T-cell (primary cell): ENCODE measurements at places on chromosomes 3 and 15.

- peaks cover 10% of the 10 kb centered on the region for H3K27me3 ChIP-seq
- no peak for DNase-seq
- no peak overlapping the region for H3K4me3 ChIP-seq
- H3K27ac ChIP-seq: no peak overlapping the region
- peaks cover 11% of the 10 kb centered on the region for H3K4me1 ChIP-seq
Measured at GRCh38 chr3:194251891-194252560, 99.1 kb downstream of the CPN2 start.

GRCh38 chr3:132912416-132912753 lies 125.8 kb upstream of the TMEM108 start:
- no peak overlapping the region for H3K27ac ChIP-seq
- no peak for DNase-seq
- H3K27me3 ChIP-seq: no peaks in the 10 kb centered on the region
- H3K4me3 ChIP-seq: no peak overlapping the region

- no peak overlapping the region for H3K27ac ChIP-seq
- no peak overlapping the region for H3K4me3 ChIP-seq
- no peaks in the 10 kb centered on the region for H3K27me3 ChIP-seq
- DNase-seq: no peak
- H3K4me1 ChIP-seq: no peaks in the 10 kb centered on the region
Measured at GRCh38 chr3:152100491-152101132, 168.1 kb upstream of the MBNL1 start.

DNA sequence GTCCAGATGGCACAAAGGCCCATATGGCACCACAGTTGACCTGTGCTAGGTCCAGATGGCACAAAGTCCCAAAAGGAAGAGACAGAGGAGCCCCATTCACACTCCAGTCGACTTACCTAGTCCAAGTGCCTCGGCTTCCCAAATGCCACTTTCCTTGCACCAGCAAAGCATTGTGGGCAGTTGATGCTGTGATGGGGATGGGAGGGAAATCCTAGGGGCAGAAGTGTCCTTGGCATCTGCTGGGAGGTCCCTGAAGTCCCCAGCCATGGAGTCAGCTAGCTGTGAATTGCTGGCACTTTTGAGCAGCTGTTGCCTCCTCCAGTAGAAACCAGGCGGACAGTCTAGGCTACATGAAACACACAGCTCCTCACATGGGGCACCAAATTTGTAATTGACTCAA lies 60.3 kb upstream of the SIAH2 start:
- H3K27ac ChIP-seq: no peak overlapping the region
- no peaks in the 10 kb centered on the region for H3K4me1 ChIP-seq
- H3K27me3 ChIP-seq: no peaks in the 10 kb centered on the region
- H3K36me3 ChIP-seq: no peaks in the 10 kb centered on the region
- no peak overlapping the region for H3K4me3 ChIP-seq

DNA sequence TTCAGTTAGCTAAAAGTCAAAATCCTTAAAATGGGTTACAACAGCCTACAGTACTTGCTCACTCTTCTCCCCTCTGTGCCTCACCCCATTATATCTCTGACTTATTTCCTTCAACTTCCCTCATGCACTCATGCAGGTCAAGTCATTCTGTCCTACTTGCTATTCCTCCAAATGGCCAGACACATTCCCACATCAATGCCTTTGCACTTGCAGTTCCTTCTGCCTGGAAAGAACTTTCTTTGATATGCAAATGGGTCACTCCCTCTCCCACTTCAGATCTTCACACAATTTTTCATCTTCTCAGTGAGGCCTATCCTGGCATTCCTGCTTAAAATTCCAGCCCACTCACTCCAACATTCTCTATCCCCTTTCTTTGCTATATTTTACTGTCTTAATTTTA lies 547.2 kb upstream of the TGFBR2 start:
- H3K27me3 ChIP-seq: no peaks in the 10 kb centered on the region
- no peaks in the 10 kb centered on the region for H3K36me3 ChIP-seq
- H3K4me1 ChIP-seq: no peaks in the 10 kb centered on the region
- H3K27ac ChIP-seq: no peak overlapping the region

- no peak overlapping the region for H3K27ac ChIP-seq
- peaks cover 31% of the 10 kb centered on the region for H3K4me1 ChIP-seq
- H3K36me3 ChIP-seq: no peaks in the 10 kb centered on the region
- no peak overlapping the region for H3K4me3 ChIP-seq
Measured at GRCh38 chr3:13877911-13878280, 2.0 kb downstream of the WNT7A start.

DNA sequence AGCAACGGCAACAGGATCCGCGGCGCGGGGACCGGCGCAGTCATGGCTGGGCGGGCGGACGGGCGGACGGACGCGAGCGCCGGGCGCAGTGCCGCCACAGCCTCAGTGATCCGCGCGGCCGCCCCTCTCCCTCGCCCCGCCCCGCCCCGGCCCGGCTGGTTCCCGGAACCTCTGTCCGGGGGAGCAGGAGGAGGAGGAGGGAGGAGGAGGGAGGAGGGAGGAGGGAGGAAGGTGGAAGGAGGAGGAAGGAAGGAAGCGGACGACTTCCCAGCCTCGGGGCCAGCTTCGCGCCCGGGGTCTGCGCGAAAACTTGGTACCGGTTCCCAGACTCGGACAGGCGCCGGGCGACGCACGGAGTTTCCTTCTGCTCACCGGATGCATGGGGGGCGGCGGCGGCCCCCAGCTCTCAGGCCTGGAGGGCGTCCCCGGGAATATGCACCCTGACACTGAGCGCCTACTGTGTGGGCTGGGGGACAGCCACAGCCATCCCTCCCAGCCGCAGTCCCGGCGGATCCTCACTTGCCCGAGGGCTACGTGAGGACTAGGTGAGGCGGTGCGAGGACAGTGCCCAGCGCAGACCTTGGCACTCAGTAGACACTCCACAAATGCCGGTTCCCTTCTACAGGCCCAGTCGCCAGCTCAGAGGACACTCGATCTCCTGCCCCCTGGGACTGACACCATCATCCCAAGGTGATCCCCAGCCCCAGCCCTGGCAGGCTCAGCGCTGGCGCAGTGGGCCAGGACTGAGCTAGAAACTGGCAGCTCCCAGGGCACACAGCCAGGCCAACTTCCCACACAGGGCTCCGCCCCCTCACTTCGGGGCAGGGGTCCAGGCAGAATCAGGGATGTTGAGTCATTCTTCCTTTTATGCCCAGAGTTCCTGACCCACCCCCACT lies at the start of gene SHISA5:
TSS of gene SHISA5 (minus strand) at position 124 of the 896 bp plus-strand sequence. CDS start at position 44, 80 bp downstream.
- DNase-seq: peak; percentile 28
- peak within 1 kb of the TSS; percentile 77 for H3K4me3 ChIP-seq
- H3K27ac ChIP-seq: peak within 1 kb of the TSS; percentile 67
- H3K27me3 ChIP-seq: no peaks in the 10 kb centered on the region
- no peaks in the 10 kb centered on the region for H3K36me3 ChIP-seq

DNA sequence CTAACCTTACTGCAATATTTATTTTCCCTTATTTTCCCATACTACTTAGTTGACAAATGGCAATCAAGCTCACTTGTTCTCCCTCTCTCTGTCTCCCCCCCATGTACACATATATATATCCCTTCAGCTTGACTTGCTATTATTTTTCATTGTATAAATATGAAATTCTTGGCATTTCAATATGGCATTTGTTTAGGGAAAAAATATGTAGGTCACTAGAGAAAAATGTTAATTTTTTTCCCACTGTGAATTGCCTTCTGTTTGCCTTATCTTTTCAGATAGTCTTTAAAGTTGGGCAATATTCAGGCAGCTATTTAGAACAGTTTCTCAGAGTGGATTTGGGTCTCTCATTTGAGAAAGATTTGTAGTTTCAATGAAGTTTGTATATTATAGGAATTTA lies 62.8 kb upstream of the UTS2B start:
- no peak for DNase-seq
- H3K4me1 ChIP-seq: no peaks in the 10 kb centered on the region
- no peak overlapping the region for H3K4me3 ChIP-seq
- no peaks in the 10 kb centered on the region for H3K36me3 ChIP-seq

GRCh38 chr3:13003608-13004007 lies 69.6 kb downstream of the IQSEC1 start:
- no peak overlapping the region for H3K4me3 ChIP-seq
- H3K27me3 ChIP-seq: no peaks in the 10 kb centered on the region
- H3K36me3 ChIP-seq: peaks cover 48% of the 10 kb centered on the region
- no peak for DNase-seq

DNA sequence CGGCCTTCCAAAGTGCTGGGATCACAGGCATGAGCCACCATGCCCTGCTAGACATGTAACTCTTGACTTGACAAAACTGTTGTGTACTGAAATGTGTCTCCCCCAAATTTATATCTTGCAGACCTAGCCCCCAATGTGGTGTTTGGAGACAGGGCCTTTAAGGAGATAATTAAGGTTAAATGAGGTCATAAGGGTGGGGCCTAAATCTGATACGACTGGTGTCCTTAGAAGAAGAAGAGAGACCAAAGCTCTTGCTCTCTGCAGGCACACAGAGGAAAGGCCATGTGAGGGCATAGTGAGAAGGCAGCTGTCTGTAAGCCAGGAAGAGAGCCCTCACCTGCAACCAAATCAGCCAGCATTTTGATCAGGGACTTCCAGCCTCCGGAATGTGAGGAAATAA lies 361.3 kb downstream of the SV2B start:
- peaks cover 3% of the 10 kb centered on the region for H3K27me3 ChIP-seq
- no peak overlapping the region for H3K4me3 ChIP-seq
- H3K27ac ChIP-seq: no peak overlapping the region
- H3K36me3 ChIP-seq: no peaks in the 10 kb centered on the region
- DNase-seq: no peak

GRCh38 chr3:24487325-24488262 lies 7.1 kb downstream of the THRB start:
- no peak overlapping the region for H3K4me3 ChIP-seq
- peaks cover 8% of the 10 kb centered on the region for H3K27me3 ChIP-seq
- no peaks in the 10 kb centered on the region for H3K36me3 ChIP-seq
- no peak for DNase-seq
- no peak overlapping the region for H3K27ac ChIP-seq
- H3K4me1 ChIP-seq: no peaks in the 10 kb centered on the region

GRCh38 chr15:28974142-28974541 lies 88.4 kb downstream of the APBA2 start:
- H3K27me3 ChIP-seq: no peaks in the 10 kb centered on the region
- H3K4me3 ChIP-seq: no peak overlapping the region
- H3K4me1 ChIP-seq: peaks cover 6% of the 10 kb centered on the region
- peak; percentile 43 for DNase-seq
- peak overlapping the region; percentile 14 for H3K27ac ChIP-seq
- H3K36me3 ChIP-seq: peaks cover 3% of the 10 kb centered on the region

GRCh38 chr15:69808756-69809155 lies 289.0 kb downstream of the TLE3 start:
- no peaks in the 10 kb centered on the region for H3K36me3 ChIP-seq
- H3K4me1 ChIP-seq: peaks cover 2% of the 10 kb centered on the region
- no peak overlapping the region for H3K4me3 ChIP-seq
- no peak overlapping the region for H3K27ac ChIP-seq
- no peaks in the 10 kb centered on the region for H3K27me3 ChIP-seq

DNA sequence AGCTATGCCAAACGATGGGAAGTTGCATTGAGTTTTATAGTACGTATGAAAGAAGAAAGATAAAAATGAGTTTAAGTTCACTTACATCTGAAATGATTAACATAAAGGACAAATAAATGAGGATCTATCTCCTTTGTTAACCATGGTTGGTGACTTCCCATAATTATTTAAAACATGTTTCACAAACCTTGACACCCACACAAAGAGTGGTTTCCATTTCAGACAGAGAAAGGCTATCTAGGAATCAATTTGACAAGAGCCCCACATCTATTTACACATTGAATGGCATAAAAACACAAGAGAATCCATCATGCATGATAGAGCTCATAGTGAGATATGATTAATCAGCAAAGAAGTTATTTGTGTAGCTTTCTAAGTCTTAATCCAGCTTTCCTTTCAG lies 14.2 kb upstream of the MTMR10 start:
- no peaks in the 10 kb centered on the region for H3K36me3 ChIP-seq
- no peak overlapping the region for H3K27ac ChIP-seq
- peaks cover 6% of the 10 kb centered on the region for H3K27me3 ChIP-seq
- no peak for DNase-seq
- no peak overlapping the region for H3K4me3 ChIP-seq

DNA sequence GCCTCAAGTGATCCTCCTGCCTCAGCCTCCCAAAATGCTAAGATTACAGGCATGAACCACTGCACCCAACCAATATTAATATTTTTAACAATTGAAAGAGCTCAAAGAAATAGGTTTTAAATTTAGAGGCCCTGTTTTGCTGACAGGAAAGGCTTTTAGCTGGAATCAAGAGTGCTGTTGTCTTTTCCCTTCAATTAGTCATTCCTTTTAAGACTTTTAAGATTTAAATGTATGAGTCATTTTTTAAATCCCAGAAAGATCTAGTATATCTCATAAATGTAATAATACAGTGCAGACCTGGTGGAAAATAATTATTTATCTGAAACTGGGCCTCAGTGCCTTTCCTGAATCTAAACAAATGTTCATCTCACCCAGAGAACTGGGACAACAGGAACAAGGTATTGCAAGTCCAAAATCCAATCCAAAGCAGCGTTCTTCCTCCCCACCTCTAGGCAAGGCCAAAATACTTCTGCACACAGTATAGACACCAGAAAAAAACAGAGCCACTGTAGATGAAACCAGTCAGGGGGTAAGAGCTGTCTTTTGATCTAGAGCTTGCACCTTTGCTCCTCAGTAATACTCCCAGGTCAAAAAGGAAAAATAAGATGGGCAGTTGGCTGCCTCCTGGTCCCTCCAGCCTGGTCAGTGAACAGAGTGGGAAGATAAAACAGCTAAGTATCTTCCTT lies 14.4 kb downstream of the AGTR1 start:
- H3K36me3 ChIP-seq: no peaks in the 10 kb centered on the region
- H3K27me3 ChIP-seq: no peaks in the 10 kb centered on the region
- DNase-seq: no peak
- no peaks in the 10 kb centered on the region for H3K4me1 ChIP-seq

DNA sequence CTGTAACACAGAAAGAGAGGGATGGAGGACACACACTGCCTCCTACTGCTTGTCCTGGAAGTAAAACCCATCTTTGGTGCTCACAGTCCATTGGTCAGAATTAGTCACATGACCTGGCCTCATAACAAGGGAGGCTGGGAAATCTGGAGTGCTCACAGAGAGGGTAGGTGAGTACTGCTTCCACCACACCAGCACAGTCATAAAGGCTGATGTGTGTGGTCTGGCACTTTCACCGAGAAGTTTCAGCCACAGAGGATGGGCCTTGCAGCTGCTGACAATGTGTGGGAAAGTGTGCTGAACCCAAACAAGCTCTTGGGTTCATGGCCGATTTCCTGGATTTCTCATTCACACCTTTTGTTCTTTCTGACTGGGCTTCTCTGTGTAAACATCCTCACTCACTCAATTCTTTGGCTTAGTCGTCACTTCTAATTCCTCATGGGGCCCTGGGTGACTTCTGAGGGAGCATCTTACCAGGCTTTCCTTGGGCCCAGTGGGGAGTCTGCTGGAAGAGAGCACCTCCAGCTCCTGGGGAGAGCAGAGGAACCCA lies 100.7 kb downstream of the ASB7 start:
- DNase-seq: no peak
- H3K36me3 ChIP-seq: no peaks in the 10 kb centered on the region
- H3K4me1 ChIP-seq: no peaks in the 10 kb centered on the region
- no peak overlapping the region for H3K4me3 ChIP-seq
- no peaks in the 10 kb centered on the region for H3K27me3 ChIP-seq
- H3K27ac ChIP-seq: no peak overlapping the region

- peak overlapping the region; percentile 91 for H3K4me3 ChIP-seq
- H3K27me3 ChIP-seq: no peaks in the 10 kb centered on the region
- peak; percentile 41 for DNase-seq
- peaks cover 23% of the 10 kb centered on the region for H3K36me3 ChIP-seq
- peaks cover 11% of the 10 kb centered on the region for H3K4me1 ChIP-seq
Measured at GRCh38 chr15:40894681-40895448, 615 bp downstream of the VPS18 start.
